Activated T-cell treated with anti-CD3 and anti-CD28 coated beads, Interleukin-2, amount 50 U/mL, for 72 hours (primary cell): ENCODE measurements at places on chromosomes 13 and 19.

DNA sequence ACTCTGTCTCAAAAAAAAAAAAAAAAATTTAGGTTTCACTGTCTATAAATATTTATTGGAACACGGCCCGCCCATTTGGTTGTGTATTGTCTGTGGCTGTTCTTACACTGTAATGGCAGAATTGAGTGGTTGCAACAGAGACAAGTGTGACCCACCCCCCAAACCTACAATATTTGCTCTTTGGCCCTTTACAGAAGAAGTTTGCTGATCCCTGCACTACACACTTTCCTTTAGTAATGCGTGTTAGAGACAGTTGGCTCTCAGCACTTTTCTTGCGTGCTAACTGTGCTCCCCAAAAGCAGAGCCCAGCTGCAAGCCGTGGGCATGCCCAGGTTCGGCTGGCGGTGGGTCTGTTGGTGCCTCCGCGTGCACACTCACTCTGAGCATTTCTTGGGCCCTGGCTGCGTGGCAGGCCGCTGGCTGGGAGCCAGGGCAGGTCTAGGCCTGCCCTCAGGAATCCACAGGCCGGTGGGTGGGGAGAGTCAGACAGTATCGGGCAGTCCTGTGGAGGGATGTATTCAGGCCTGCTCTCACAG is 72.6 kb downstream of the SIPA1L3 start:
- no peak for DNase-seq

GRCh38 chr19:46731584-46731983 is 14.3 kb upstream of the FKRP start:
- no peak for DNase-seq

DNA sequence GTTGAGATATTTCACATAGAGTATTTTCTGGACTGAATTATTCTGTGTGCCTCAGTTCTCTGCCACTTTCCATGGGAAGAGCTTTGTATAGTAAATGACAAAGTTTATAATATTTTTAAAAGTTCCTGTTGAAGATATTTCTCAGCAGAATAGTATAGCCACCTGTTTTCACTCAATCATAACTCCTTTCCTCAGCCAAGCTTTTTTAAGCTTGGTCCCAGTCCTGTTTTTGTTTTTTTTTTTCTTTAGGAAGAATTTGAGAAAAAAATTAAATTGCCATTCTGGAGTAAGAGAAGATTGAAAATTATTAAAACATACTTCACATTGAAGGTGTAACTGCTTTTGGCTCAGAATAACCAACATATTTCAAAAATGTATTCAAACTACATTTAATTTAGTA is 55.5 kb downstream of the ENOX1 start:
- DNase-seq = no peak

DNA sequence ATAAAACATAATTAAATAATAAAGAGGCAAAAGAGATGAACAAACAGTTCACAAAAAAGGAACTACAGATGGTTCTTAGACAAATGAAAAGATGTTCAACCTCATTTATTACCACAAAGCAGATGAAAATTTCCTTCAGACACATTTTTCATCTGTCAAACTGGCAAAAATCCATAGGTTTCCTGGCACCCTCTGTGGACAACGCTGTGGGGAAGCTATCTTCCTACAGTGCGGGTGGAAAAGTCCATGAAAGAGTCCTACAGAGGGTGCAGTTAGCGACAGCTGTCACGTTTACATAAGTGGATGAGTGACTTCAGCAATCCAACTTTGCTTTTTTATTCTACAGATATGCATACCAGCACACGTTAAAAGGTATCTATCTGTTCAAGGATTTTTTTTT is 30.3 kb upstream of the PDCD5 start:
- DNase-seq = no peak

DNA sequence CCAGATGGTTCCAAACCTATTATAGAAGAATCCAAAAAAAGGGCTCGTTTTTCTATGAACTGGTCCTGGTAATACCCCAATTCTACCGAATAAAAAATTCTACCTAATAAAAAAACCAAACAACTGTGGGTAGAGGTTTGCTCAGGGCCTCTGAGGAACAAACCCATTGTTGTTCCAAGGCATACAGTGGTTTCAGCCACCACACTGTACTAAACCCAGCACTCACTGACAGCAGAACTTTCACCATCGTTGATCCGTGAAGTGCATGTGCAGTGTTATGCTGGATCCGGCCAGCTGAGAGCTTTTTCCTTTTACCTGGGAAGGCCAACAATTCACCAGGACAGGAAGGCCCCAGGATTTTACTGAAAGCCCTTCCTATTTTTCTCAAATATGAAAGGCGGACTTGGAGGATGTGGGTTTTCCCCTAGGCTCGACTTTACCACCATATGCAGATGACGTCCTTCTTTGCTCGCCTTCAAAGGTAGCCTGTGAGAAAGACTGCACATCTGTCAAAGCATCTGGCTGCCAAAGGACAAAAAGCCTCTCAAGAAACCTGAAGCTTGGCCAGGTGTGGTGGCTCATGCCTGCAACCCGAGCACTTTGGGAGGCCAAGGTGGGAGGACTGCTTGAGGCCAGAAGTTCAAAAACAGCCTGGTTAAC is 7.2 kb upstream of the PABPC3 start:
- DNase-seq = no peak

- DNase-seq = no peak
Observed at GRCh38 chr13:111402441-111402840, 82.0 kb downstream of the TEX29 start.

GRCh38 chr13:57739089-57739488 is 107.5 kb downstream of the PCDH17 start:
- DNase-seq = no peak

DNA sequence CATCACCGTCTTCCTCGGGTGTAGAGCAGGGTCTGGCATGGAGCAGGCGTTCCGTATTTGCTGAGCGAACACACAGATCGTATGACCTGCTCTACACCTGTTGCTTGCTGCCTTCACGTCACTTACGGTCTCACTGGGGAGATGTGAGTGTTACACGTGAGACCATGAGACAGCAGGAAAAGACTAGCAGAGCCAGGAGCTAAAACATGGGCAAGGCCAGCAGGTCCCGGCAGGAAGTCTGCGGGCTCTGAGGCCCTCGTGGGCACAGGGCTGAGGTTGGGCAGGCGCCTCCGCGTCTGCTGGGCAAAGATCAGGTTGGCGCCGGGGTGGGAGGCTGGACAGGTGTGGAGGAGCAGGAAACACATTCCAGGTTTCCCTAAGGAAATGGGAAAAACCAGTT is 19.7 kb upstream of the GTF3A start:
- DNase-seq = no peak

GRCh38 chr19:17761148-17761547 is 9.9 kb downstream of the FCHO1 start:
- no peak for DNase-seq

DNA sequence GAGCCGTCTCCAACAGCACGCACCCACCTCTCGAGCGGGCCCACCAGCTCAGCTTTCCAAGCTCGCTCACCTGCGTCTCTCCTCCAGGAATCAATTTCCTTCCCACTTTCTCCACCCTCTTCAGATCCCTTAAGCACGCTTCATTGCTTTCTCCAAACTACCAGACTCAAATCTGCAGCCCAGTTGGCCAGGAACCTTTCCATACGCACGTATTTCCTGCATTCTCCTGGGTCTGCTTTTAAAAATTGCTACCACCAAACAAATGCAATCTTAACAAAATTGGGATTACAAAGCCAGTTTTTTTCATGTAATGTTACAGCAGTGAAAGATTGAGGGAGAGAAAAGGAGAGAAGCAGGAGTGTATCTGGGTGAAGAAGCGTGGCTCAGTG is 1.5 kb downstream of the ENOX1 start:
- DNase-seq = no peak

GRCh38 chr19:6249296-6249695 is 30.5 kb downstream of the MLLT1 start:
- DNase-seq = no peak

- DNase-seq = no peak
Observed at GRCh38 chr19:45514376-45515051, 7.2 kb downstream of the VASP start.

- DNase-seq = no peak
Observed at GRCh38 chr13:33191425-33192210, 93.9 kb downstream of the STARD13 start.

DNA sequence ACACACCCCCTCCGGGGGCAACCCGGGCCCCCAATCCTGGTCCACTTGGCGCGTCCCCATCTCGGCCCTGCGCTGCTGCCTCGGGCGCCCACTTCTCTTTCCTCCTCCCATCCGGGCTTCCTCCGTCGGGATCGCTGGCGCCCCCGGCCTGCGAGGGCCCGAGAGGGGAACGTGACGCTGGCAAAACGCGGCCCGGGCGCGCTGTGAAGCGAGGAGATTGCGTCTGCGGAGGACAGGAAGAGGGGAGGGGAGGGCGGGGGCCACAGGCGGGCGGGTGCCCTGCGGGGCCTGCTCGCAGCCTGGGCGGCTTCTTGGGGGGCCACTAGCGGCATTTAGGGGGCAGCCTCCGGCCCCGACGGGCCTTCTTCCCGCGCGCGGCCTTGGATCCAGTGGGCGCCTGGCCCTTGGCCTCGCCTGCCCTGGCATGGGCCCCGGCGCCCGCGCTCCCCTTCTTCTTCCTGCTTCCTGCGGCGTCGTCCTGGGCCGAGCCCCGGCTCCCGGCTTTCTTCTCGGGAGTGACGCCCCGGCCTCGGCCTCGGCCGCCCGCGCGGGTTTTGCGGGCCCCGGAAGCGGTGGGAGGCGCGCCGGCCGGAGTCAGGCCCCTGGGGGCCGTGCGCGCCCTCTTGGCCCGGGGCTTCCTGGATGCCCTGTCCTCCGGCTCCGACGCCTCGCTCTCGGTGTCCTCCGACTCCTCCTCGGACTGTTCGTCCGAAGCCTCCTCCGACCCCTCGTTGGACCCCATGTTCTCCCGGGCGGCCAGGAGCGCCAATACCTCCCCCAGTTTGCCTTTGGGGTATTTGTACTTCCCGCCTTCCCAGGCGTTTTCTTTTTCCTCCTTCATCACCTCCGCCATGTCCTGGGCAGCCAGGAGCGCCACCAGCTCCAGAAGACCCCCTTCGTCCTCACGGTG is 2.2 kb downstream of the PNMA8B start:
- peak; percentile 36 for DNase-seq

DNA sequence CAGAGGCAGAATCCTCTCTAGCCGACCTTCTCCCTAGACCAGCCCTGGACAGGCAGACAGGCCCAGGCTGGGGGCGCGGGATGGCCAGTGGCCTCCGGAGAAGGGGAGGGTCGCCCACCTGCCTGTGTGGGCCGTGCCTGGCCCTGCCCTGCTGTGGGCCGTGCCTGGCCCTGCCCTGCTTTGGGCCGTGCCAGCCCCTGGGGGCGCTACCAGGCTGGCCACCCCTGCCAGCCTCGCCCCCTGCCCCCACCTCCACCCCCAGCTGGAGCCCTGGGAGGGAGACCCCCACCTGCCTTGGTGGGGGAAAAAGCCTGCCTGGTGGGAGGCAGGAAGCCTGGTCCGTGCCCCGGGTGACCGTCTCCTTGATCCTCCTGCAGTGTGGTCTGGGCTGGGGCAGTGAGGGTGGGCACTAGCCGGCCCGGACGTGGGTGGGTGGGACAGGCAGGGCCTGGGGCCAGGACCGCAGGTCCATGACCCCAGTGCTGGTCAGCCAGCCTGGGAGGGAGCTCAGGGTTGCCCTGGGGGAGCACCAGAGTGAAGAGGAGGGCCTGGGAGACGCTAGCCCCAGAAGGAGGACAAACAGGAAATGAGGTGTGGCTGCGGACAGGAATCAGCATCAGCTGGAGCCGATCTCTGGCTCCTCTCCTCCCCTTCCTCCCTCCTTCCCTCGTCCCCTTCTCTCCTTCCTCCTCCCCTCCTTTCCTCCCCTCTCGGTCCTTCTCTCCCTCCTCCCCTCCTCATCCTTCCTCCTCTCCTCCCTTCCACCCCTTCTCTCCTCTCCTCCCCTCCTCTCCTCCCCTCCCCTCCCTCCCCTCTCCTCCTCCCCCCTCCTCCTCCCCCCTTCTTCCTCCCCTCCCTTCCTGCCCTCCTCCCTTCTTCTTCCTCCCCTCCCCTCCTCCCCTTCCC is 5.1 kb upstream of the MKNK2 start:
- no peak for DNase-seq

- peak; percentile 66 for DNase-seq
Observed at GRCh38 chr19:8487137-8487851, 15.1 kb downstream of the PRAM1 start.

GRCh38 chr13:59038824-59039223 is 1124.9 kb downstream of the DIAPH3 start:
- no peak for DNase-seq

- DNase-seq = peak; percentile 96
Observed at GRCh38 chr13:76991796-76992547, at the start of gene CLN5. TSS of gene CLN5 (plus strand) at chr13:76992081. CDS start at chr13:76992099, 18 bp downstream.

DNA sequence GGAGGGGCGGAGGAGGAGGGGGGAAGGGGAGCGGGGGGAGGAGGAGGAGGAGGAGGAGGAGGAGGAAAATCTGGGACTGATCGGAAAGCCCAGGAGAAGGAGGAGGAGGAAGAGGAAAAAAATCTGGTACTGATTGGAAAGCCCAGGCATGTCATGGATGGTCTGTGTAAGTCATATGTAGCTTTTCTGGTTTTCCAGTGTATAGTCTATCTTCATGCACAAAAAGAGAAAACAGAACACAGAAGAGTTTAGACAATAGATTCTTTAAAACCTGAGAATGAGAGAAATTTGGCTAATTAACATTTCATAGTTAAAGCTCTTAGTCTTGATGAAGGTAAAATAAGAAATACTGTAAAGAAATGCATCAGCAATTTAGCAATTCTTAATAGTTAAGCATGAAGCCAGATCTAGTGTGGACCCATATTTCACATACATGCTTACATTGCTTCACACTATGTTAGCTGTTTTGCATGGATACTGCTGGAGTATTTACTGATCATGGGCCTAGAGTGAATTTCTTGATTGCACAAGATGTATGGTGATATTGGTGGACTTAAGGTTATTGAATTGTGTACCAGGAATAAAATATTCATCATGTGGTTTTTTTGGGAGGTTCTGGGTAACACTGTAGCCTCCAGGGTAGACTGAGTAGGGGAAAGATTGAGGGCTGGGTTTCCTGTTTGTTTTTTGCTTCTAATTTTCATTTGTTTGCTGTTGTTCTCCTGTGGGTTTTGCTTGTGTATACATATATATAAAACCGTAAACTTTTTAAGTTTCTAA is 41.4 kb downstream of the SUCLA2 start:
- no peak for DNase-seq

GRCh38 chr13:32229443-32229842 is 85.7 kb downstream of the ZAR1L start:
- DNase-seq = no peak

DNA sequence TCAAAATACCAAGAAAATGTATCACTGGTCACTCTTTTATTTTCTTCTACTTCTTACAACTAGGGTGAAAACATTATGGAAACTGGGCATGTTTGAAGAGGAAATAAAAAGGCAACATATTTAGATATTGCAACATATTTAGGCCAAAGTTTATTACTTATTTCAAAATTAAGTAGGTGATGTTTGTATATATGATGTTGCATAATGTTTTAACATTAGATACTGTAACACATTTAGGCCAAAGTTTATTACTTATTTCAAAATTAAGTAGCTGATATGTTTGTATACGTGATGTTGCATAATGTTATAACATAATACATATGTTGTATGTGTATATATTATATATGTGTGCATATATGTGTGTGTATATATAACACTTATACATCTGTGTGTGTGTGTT is 451.3 kb downstream of the LIG4 start:
- DNase-seq = no peak

DNA sequence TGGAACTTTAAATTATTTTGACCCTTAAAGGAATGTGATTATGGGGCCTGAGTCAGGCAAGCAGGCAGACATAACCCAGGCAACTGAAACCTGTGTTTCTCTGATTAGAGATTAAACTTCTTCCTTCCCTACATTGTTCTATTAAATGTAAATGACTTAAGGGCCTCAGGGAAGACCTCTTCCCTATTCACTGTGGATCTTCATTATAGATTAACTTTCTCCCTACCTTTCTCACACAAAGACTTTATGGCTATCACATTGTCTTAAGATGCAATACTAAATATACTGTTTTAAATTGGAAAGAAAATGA is 8.8 kb upstream of the METTL21C start:
- no peak for DNase-seq
